ENCODE measurements at places on chromosomes 3 and 15. TPM values are rescaled to one million over a fixed set of nuclear protein-coding genes. Genes with fewer than 3 reads are reported as not detected.

AHSG gene
- polyA plus RNA-seq, result not detected

SAMD7 gene
- not detected for polyA plus RNA-seq

KLHL40 gene
- polyA plus RNA-seq, result not detected

- H3K27ac ChIP-seq, result no peak overlapping the region
- H3K36me3 ChIP-seq, result no peaks in the 10 kb centered on the region
- peak; percentile 1 for DNase-seq
- no peaks in the 10 kb centered on the region for H3K27me3 ChIP-seq
- no peaks in the 10 kb centered on the region for H3K4me1 ChIP-seq
Observed at GRCh38 chr3:104273046-104273649, 1093.6 kb upstream of the ALCAM start.

DNA sequence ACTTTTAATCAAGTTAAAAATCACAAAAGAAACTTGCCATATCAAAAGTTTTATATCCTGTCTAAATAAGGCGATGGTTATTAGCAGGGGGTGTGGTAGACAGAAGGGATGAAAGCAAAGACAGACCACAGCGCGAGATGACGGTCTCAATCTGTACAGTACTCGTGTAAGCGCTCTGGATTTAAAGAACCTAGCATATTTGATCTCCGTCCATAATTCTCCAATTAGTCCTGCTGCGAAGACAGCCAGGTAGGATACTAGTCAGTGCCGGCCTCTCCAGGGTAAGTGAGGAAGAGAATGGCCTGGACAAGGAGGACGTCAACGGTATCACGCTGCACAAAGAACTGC lies 701 bp downstream of the SGO1 start:
- H3K4me1 ChIP-seq, result no peaks in the 10 kb centered on the region
- H3K27me3 ChIP-seq, result no peaks in the 10 kb centered on the region
- peak overlapping the region; percentile 94 for H3K27ac ChIP-seq
- DNase-seq, result peak; percentile 49

All from K562 (cell line).